ENCODE measurements at places on chromosomes 16 and 17.

GRCh38 chr16:27620541-27620940 is 70.6 kb downstream of the KATNIP start:
- no peak for DNase-seq

GRCh38 chr17:48213797-48214196 is 106.2 kb downstream of the SNX11 start:
- no peak for DNase-seq

GRCh38 chr17:6092182-6092902 is 22.2 kb downstream of the WSCD1 start:
- DNase-seq = no peak

DNA sequence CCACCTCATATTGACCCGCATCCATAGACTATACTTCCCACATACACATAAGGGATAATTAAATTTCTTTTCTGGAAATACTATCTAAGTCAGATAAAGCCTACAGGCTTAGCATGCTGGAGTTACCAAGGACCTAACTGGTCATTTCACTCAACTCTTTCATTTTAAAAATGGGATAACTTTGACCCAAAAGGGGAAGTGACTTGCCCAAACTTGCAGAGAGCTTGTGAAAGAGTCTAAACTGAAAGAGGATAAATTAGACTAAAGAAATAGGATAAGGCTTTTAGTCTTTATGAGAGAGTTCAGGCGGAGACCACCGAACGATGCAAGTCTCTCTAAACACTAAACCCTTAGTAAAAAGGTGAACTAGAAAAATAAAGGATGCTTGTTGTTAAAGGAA is 3.9 kb upstream of the KRT33A start:
- DNase-seq = no peak

DNA sequence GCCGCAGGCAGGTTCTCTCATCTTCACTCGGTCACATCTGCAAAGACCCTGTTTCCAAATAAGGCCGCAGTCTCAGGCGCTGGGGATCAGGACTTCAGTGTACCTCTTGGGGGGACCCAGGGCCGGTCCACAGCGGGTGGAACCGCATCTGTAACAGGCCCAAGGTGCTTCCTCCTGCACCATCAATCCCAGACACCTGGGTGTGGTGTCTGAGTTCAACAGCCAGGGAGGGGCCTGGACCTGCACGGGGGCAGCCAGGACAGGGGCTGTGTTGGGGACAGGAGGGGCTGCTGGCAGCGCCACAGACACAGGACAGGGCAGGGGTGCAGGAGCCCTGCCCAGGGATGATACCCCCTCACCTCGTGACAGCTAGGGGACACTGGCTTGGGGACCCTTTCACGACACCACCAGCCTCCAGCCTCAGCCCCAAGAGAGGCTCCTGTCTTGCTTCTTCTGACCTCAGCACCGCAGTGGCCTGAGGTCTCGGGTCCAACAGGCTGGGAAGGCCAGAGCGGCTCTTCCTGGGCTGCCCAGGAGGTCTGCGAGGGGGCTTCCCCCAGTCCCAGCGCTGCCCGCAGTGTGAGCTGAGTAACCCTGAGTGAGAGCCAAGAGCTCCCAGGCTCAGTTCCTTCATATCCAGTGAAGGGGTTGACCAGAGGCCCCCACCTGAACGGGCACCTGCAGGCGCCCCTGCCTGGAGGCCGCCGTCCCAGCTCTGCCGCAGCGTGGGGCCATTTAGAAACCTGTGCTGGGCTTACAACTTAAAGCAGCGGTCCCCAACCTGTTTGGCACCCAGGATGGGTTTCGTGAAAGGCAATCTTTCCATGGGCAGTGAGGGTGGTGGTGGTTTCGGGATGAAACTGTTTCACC is 30.7 kb upstream of the BAHCC1 start:
- DNase-seq = no peak

GRCh38 chr16:85511938-85512807 is 100.9 kb upstream of the GSE1 start:
- DNase-seq = no peak

- no peak for DNase-seq
Observed at GRCh38 chr17:2034806-2035540, 5.0 kb downstream of the DPH1 start.

GRCh38 chr17:10673312-10673711 is 16.2 kb upstream of the MYH3 start:
- no peak for DNase-seq

DNA sequence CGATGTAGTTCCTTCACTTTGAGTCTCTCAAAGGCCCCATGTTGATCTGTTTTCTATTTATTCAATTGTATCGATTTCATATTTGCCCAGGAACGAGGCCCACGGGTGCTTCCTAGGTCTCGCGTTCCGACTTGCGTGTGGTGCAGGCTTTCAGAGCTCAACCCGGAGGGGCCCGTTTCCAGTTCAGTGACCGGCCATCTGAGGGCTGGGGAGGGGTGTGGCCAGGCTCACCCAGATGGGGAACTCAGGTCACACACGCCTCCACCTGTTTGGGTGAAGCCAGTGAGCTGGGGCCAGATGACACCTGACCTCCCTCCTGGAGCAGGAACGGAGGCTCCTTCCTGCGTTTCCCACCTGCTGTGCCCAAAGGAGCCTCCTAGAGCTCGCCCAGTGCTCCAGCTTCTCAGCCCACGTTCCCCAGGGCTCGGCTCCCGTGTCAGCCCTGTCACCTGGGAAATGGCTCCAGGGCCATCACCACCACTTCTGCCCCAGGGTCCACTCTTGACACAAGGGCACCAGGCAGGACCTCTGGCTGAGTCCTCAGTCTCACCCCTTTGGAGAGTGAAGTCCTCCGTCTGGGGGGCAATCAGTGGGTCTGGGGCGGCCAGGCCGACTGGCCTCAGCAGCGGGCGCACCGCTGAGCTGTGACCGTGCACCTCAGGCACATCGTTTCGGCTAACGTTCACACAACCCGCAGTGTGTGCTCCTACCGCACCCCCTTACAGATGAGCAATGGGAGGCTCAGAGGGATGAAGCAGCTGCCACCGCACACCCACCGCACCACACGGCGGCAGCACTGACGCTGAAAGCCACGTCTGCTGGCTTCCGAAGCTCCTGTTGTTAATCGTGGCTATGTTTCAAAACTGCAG is 18.0 kb downstream of the FOXF1 start:
- no peak for DNase-seq

DNA sequence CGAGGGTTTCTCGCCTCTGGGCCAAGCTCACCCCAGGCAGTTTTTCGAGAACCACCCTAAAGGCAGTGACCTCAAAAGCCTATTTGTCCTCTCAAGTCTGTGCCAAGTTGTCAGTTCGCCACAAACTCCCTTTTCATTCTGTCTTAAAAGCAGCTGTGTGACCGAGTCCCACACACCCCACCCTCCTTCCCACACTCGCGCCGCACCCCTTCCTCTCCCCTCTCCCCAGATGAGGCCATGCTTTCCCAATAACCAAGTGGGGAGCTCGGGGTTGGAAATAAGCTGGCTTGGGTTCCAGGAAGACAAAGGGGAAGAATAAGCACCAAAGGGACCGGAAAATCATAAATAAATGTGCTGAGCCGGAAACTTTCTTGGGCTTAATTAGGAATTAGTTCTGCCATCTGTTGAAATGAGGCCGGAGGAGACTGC is 36.7 kb downstream of the GRIN2C start:
- no peak for DNase-seq

- no peak for DNase-seq
Observed at GRCh38 chr17:47254403-47254943, 846 bp downstream of the ITGB3 start.

- no peak for DNase-seq
Observed at GRCh38 chr17:58593123-58593522, 78.7 kb upstream of the MTMR4 start.

GRCh38 chr16:72814226-72814625 is 233.7 kb downstream of the ZFHX3 start:
- DNase-seq = no peak

DNA sequence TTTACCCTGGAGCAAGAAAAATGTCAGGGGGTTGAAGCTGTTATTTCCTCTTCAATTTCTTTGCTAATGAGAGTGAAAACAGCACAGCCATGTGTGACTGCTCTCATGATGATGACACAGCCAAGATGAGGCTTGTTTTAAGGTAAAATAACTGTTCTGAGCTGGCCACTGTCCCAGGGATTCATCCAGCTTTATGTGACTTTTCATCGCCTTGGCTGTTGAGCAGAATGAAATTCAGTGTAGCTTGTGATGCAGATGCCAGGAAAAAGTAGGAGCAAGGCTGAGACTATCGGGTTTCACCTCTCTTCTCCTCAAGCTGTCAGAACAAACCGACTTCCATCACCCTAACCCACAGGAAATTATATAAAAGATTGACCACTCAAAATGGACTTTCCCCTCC is 361.8 kb upstream of the CDH5 start:
- no peak for DNase-seq

DNA sequence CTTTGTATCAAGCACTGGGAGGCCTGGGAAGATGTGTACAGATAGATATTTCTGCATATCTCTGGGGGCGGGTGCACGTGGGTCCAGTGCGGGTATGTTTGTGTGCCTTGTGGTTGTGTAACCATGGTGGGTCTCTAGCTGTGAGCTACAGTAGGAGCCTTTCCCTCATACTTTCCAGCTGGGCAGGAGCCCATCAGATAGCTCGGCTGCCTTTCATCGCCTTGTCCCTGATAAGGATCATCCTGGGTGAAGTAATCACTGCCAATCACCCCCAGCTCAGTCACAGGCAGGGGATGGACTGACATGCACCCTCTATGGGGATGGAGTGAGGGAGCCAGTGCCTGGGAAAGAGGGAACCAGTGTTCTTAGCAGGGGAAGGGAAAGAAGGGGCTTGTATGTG is 3.2 kb upstream of the SCRN2 start:
- DNase-seq = no peak

- no peak for DNase-seq
Observed at GRCh38 chr16:51150888-51151320, at the start of gene SALL1. TSS of gene SALL1 (minus strand) at chr16:51151270. CDS start at chr16:51151241, 29 bp downstream.

DNA sequence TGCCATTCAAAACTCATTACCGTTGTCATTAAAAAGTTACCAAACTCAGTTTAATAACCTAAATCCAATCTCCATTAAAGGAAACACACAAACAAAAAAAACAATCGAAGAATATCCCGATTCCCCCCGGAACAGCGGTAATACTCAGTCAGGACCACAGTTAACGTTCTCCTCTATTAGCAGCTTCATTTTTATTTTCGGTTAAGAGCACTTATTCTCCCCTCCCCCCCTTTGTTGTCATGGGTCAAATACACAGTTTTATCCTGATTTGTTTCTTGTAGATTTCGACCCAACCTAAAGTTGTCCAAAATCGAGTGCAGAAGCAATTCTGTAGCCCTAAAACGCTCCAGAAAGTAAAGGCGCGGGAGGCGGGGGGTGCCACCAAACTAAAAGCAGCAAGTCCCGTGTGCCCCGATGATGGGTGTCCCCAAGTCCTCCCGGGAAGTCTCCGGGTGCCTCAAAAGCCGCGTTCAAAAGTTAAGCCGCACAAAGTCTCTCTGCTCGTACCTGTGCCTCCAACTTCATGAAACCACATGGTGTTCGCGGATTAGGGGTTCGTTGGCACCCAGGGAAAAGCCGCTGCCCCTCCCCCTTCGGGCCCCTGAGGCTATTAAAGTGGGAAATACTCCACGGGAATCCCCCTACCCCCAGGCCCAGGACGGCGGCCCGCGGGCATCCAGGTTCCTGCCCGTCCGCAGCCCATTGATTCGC is 996 bp downstream of the SUMO2 start:
- DNase-seq = no peak

DNA sequence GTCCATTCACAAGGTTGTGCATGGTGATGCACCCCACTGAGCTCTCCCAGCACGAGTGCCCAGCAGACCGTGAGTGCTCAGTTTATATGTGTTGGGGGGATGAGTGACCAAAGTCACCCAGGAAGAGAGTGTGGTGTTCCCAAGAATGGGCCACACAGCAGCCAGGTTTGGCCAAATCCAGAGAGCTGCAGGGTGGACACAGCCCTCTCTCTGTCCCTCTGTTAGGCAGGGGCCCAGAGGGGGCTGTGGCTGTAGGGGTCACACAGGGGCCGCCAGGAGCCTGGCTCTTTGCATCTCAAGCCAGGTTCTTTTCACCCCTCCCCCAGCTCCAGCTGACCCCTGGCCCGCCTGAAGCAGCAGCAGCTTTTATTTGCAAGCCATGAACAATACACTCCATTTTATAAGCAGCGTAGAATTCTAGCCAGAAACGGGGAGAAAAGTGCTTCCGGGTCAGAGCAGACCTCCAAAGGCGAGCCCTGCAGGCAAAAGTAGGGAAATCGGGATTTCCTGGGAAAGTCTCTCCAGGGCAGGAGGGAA is 13.3 kb downstream of the COTL1 start:
- DNase-seq = no peak

DNA sequence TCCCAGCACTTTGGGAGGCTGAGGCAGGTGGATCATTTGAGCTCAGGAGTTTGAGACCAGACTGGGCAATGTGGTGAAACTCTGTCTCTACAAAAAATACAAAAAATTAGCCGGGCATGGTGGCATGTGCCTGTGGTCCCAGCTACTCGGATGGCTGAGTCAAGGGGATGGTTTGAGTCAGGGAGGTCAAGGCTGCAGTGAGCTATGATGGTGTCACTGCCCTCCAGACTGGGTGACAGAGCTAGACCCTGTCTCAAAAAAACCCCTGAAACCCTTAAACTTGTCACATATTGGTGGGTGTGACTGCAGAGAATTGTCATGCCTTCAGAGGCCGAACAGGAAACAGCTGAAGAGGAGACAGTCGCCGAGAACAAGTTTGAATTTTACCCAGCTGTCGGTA is 13.4 kb downstream of the RPTOR start:
- no peak for DNase-seq

GRCh38 chr16:85502357-85502756 is 110.8 kb upstream of the GSE1 start:
- no peak for DNase-seq

DNA sequence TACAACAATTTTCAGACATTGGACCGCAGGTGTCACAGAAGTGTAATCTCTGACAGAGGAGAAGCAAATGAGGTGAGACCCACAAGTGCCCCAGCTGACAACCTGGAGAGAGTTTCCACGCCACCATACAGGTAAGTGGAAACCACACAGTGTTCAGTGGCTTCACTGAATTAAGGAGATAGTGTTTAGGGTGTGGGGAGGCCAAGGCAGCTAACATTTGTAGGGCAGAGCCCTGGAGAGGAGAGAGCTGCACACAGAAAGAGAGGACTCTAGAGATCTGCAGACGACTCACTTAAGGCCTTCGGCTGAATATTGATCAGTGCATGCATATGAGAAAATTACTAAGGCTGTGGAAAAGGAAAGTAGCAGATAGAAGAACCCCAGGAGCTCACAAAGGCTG is 228.9 kb upstream of the TNRC6C start:
- DNase-seq = no peak

All from D721Med (cell line).